ENCODE measurements at places on chromosomes 16 and 17.

DNA sequence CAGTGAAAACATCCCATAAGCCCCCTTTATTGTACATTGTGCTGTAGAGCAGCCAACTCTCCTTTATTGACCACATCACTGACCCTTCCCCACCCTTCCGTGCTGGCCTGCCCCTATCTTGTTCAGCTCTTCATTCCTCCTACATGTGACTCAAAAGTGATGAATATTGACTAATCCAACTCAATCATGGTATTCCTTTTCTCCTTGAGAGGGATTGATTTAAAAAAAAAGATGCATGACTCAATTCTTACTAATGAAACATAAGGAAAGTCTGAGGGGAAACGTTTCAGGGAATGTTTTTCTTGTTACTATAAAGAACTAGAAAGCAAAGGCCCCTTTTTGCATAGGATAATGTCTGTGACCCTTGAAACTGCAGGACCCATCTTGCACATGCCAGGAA is 125.2 kb upstream of the SOX9 start:
- no peak for DNase-seq

GRCh38 chr17:73621685-73622084 is 22.6 kb downstream of the SDK2 start:
- no peak for DNase-seq

DNA sequence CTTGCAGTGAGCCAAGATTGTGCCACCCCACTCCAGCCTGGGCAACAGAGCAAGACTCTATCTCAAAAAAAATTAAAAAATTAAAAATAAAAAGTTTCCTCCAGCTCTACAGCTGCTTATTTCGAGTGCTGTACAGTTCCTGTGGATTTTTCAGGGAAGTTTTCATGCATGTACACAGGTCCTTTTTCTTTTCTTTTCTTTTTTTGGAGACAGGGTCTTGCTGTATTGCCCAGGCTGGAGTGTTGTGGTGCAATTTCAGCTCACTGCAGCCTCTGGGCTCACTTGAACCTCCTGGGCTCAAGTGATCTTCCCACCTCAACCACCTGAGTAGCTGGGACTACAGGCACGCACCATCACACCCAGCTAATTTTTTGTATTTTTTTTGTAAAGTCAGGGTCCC is 15.9 kb downstream of the EEF2K start:
- DNase-seq, result no peak

GRCh38 chr17:27082023-27082774 is 211.7 kb upstream of the WSB1 start:
- DNase-seq, result no peak

DNA sequence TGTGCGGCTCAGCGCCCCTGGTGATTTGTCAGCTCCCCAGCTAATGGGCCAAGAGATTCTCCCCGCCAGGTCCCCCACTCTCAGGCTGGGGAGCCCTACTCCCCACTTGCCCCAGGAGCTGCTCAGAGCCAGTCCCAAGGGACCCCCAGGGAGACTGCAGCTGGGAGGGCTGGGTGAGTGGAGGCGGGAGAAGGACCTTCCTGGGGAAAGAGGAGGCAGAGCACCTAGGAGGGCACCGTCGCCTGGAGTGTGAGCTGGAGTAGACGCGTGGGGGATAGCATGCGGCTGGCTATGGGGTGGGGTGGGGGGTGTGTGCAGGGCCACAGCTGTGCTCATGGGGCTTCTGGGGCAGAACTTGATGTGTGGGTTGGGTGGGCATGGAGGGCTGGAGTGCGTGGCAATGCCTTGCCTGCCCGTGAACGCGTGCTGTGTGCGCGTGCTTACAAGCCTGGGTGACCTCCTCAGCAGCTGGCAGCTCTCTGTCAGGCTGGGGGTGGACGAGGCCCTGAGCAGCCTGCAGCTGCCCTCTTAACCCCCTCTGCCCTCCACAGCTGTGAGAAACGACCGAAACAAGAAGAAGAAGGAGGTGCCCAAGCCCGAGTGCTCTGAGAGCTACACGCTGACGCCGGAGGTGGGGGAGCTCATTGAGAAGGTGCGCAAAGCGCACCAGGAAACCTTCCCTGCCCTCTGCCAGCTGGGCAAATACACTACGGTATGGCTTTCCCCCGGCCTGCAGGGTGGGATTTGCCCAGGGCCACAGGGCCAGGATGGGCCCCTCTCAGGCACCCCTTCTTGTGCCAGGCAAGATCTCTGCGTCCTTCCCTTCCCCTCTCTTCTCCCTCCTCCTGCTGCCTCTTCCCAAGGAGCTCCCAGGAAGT is 12.9 kb downstream of the GJD3 start:
- DNase-seq, result no peak

GRCh38 chr16:70612931-70613330 is 33.4 kb upstream of the IL34 start:
- no peak for DNase-seq

- DNase-seq, result no peak
Measured at GRCh38 chr16:66058172-66058691, 308.3 kb upstream of the CDH5 start.

- no peak for DNase-seq
Measured at GRCh38 chr17:9467518-9467917, 108.1 kb downstream of the STX8 start.

DNA sequence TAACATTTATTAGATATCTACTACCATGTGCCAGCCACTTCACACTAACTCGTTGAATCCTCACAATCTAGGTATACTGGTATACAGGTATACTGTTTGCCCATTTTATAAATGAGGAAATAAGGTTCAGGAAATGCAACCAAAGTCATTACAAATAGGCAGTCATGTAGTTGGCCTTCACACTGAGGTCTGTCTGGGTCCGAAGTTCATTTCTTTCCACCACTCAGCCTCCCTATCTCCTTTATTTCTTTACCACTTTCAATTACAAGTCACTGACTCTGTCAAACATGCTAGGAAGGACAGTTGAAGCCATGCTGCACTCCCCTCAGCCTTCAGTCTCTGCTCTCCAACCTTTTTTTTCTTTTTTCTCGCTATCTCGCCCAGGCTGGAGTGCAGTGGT is 20.7 kb upstream of the SIAH1 start:
- DNase-seq, result no peak

All from activated gamma-delta T cell treated with anti-CD3 and anti-CD28 coated beads, Interleukin-2, amount 50 U/mL, for 16 hours (primary cell).